ENCODE measurements at places on chromosomes 11 and 22.

GRCh38 chr22:43114958-43115357, 4.4 kb downstream of the BIK start:
- no peak for DNase-seq

GRCh38 chr11:62539238-62539925, 7.2 kb downstream of the AHNAK start:
- DNase-seq = peak; percentile 87

- no peak for DNase-seq
These were observed 867.1 kb downstream of the OPCML start for GRCh38 chr11:132665205-132665604.

GRCh38 chr11:122215244-122215992, 99.4 kb upstream of the BLID start:
- peak; percentile 99 for DNase-seq
